Activated CD4-positive, CD25-positive, alpha-beta regulatory T cell (primary cell): ENCODE measurements at places on chromosomes 5 and 9.

DNA sequence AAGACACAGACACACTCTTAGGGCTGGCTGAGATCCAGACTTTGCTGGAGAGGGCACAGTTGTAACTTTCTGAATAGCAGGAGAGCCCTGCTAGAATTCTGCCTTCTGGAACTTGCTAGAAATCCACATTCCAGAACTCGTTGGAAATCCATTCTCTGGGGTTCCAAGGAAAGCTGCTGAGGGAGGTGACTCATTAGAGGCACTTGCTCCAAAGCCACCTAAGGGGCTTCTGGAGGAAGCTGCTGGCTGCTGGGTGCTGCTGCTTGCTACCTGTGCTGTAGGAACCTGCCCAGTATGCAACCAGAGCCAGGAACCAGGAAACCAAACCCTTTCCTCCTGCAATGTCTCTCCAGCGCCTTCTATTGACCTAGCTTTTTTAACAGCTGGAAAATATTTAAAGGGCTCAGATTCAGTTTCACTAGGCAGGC is 4.1 kb upstream of the TLE4 start:
- DNase-seq: no peak

GRCh38 chr9:31535651-31536050 is 848.8 kb upstream of the ACO1 start:
- DNase-seq: no peak

- DNase-seq: no peak
Measured at GRCh38 chr5:80240368-80240986, 15.4 kb downstream of the SERINC5 start.

DNA sequence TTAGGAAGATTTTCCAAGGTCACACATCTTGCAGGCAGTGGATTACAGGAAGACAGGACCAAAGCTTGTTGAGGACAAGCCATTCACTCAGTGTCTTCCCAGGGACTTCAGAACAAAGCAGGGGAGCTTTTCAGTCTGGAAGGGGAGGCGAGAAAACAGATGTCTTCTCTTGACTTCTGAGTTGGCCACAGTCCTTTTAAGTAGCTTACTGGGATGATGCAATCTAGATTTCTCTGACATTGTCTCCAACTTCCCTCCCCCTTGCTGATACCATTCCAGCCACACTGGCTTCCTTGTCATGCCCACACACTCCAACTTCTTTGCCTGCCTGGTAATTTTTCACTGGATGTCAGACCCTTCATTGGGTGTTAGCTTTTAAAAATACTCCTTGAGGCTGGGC is 174.2 kb upstream of the TBC1D2 start:
- no peak for DNase-seq

- DNase-seq: no peak
Measured at GRCh38 chr9:69806627-69807026, 14.0 kb upstream of the CFAP95 start.

- DNase-seq: no peak
Measured at GRCh38 chr5:146606893-146607292, 90.9 kb upstream of the GPR151 start.

DNA sequence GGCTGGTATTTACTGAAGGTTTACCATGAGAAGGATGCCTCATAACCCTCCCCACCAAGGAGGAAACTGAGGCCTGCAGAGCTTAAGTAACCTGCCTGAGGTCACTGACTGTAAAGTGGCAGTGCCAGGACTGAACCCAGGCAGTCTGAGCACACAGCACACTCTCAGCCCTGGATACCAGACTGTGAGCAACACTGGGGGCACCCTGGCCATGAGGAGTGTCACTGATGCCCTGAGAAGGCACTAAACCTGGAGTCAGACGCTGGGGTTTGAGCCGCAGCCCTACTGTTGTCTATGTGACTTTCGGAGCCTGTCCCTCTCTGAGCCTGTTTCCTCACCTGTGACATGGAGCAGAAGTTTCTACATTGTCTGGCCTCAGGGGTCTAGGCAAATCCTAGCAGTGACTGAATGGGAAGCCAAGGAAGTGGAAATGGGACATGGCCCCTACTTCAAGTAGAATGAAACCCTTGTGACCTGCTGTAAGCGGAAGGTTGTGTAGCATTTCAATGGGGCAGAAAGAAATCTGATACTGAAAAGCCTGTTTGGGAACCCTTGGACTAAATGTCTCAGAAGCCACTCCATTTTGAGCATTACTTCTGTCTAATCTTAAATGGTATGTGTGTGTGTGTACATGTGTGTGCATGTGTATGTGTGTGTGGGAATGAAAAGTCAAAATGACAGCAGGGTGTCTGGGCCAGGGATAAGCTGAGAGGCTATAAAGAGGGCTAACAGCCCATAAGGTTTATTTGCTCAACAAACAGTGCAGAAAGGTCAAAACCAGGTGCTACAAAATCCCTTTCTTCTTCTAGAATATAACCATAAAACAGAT is 36.0 kb downstream of the B4GALT1 start:
- no peak for DNase-seq

- DNase-seq: no peak
Measured at GRCh38 chr9:77325058-77325457, 147.7 kb downstream of the VPS13A start.

DNA sequence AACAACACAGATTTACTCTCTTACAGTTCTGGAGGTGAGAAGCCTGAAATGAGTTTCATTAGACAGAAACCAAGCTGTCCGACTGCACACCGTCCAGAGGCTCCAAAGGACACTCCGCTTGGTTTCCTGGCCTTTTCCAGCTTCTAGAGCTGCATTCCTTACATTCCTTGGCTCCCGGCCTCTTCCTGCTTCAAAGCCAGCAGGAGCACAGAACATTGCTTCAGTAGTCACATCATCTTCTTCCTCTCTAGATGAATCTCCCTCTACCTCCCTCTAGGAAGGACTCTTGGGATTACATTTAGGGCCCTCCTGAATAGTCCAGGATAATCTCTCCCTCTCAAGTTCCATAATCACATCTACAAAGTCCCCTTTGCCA is 213.3 kb downstream of the CDK5RAP2 start:
- no peak for DNase-seq

DNA sequence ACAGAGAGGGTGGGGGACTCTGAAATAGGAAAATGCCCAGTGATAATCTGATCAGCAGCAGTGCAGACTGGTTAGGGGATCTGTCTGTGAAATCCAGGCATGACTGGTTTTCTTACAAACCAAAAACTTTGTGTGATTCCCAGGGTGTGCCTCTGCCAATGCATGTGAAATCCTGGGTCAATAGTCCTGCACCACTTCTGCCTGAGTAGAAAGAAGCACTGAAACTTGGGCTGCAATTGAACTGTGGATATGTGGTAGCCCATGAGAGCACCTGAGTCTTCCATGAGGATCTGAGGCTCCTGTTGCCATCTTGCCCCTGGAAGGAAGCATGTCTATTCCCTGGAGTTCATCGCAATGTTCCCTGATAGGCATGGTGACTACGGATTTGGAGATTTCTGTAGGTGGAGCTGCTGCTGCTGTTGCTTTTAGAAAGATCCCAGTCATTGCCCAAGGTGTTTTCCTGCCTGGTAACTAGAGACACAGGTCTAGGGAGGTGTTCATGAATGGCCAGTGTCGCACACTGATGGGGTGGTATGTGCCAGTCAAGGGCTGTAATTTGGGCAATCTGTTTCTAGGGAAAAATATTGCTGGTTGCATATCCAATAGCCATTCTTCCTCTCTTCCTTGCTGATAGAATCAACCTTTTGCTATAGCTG is 146.7 kb downstream of the CARTPT start:
- DNase-seq: no peak

GRCh38 chr5:107285772-107286171 is 385.0 kb downstream of the EFNA5 start:
- DNase-seq: no peak

DNA sequence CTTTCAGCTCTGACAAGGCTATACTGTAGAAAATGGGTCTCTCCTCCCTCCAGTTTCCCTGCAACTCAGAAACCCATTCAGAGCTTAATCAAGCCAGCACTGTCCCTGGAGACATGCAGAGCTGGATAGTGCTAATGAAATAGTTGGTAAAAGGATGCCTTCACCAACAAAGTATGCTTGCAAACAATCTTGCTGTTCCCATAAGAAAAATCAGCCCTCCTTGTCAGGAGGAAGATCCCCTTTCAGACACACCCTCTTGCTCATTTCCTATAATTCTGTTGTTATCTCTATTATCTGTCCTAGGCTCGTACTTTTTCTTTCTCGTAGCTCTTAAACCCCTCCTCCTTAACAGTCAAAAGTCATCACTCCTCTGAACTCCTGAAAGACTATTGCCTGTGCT is 9.9 kb upstream of the OSMR start:
- no peak for DNase-seq

DNA sequence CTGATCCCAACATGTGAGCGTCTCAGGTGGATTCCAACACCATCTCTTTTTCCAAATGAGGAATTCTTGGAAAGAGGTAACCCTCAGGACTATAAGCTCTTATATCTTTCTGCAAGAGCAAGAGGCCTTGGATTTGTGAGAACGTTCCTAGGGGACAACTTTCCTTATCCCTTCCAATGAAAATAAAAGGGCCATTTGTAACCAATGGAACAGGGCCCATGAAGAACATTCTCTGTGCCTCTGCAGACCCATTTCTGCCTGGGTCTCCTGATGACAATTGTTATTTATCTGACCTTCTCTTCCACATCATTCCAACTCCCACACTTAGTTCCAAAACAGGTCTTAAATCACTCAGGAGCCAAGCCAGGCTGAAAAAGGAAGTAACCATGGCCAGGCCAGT is 202.6 kb downstream of the ZNF462 start:
- no peak for DNase-seq

DNA sequence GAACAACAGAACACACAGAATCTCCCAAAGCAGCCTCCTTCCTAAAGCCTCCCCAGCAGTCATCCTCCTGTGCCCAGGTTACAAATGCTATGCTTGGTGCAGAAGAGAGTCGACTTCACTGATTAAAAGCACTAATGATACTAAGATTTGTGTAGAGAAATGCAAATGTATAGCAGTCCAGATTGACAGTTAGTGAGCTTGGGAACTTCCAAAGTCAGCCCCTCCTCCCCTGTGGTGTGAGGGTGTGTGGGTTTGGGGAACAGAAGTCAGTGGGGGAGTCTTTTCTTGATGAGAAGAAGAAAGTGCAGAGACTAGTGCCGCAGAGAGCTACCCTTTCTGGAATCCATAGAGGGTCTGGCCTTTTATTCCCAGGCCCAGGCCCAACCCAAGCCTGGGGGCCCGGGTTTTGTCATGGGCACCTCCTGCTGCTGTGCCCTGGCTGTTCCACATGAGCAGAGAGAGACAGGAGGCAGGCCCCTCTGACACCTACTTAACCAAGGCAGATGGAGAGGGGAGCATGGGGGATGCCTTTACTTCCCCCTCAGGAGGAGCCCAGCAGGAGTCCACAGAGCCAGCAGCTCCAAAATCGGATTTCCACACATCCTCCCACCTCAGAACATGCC is 173.3 kb downstream of the DENND1A start:
- no peak for DNase-seq

DNA sequence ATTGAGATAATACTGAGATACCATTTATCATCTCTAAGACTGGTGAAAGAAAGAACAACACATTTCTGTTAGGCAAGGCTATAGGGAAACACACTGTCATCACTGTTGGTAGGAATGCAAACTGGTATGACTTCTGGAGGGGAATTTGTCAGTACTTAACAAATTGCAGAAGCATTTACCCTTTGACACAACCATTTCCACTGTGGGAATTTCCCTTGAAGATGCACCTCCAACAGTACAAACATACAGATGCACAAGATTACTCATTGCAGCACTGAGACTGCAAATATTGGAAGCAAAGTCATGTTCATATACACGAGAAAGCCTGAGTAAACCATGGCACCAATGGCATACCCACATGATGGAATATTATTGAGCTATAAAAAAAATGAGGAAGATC is 17.6 kb downstream of the GM2A start:
- DNase-seq: no peak

DNA sequence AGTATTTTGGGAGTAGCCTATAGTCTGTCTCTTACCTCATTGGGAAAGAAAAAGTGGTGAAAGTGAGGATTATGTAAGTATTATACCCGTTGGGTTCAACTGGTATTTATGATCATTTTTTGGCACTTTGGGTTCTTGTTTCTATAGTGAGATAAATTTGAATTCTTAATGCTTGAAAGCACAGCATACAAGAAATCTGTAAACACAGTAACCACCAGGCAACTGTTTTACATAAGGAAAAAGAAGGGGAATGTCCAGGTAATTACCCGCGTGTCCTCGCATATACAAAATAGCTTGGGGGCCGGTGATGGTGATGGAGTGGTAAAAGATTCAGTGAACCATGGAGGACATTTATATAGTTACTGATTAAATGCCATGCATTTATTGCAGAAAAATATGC is 60.5 kb downstream of the BASP1 start:
- DNase-seq: no peak

DNA sequence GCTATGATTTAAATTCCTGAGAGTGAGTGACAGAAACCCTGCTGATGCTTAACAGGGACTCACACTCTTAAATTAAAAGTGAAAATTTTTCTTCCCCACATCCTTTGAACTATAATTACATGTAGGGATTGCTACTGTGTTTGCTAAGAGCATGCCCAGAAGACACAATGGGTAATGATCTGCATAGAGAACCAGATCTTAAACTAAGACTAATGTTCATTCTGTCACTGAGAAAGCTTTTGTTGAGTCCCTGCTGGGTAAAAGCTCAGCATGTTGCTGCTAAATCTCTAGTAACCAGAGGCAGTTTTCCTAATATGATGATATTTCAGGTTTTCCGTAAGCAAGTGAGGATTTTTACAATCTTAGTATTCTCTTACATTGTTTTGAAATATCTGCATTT is 424.8 kb upstream of the SMC2 start:
- DNase-seq: no peak

GRCh38 chr5:16695779-16696178 is 79.0 kb upstream of the RETREG1 start:
- DNase-seq: no peak

- DNase-seq: no peak
Measured at GRCh38 chr5:107253246-107253645, 417.5 kb downstream of the EFNA5 start.

- DNase-seq: no peak
Measured at GRCh38 chr9:91328186-91328585, 33.5 kb downstream of the AUH start.

DNA sequence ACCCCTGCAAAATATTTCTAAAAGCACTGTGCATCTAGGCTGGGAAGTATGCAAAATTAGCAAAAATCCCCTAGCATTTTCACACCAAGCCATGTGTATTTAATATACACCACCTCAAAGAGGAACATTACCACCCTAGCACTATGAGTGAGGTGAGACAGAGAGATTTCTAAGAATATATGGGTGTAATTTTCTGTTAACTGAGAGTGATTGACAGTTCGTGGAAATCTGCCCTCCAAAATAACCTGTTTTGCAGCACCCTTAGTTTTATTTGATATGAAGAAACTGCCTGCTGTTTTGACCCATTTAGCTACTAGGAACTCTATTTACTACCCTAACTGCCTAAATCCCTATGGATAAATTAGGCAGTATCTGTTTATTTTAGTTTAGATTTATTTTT is 64.2 kb upstream of the CDKN2B start:
- no peak for DNase-seq
